ENCODE measurements at places on chromosomes 12 and 14.
A peak's percentile ranks its signal among the peaks of the same experiment; 100 is the strongest.

DNA sequence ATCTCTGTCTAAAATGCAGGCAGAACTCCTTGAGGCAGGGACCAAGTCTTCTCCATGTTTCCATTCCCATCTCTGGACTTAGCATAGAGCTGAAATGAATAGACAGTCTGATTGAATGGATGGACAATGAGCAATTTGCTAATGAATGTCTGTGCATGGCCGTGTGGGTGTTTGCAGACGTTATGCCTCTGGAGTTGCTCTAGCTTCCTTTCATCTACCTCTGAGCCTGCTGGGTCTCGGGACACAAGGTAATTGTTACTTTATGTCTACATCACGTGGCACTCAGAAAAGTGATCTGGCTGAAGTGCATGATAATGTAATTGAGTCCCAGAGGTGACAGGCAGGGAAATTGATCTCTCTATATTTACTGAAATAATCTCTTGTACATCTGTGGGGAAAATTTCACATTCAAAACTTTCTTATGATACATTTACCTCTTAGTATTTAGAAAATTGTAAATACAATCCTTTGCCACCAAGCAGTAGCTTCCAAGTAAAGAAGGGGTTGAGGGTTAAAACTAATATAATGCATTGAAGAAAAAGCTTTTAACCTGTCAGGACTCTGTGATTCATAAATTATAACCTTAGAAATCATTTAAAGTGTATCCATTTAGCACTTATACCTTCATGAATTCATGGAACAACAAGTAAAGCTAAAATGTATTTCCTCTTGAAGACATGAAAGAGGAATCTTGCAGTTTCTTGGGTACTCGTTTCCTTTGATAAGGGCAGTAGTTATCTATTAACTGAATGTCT is 424.1 kb downstream of the APAF1 start:
- no peak for DNase-seq

DNA sequence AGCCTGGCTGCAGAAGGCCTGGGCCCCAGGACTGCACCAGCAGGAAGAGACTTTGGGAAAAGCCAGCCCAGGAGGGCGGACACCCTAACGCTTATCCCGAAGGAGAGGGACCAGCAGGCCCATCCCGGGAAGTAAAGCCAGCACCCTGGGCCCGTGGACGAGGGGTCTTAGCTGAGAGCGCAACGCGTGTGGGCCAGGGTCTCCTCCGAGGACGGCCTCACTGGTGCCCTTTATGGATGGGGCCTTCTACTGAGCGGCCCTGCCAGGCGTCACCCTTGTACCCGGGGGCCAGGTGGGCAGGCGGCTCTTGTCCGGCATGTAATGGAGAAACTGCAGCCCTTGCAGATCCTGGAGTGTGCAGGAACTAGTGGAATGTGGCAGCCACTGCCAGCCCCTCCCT is 14.1 kb downstream of the TEDC1 start:
- DNase-seq, result peak; percentile 67

DNA sequence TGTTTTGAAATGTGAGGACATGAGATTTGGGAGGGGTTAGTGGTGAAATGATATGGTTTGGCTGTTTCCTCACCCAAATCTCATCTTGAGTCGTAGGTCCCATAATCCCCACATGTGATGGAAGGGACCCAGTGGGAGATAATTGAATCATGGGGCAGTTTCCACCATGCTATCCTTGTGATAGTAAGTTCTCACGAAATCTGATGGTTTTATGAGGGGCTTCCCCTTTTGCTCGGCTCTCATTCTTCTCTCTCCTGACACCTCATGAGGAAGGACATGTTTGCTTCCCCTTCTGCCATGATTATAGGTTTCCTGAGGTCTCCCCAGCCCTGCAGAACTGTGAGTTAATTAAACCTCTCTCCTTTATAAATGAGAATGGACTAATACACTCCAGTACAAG is 18.0 kb downstream of the GALNT6 start:
- no peak for DNase-seq

GRCh38 chr14:85702997-85703396 is 173.1 kb downstream of the FLRT2 start:
- DNase-seq, result no peak

DNA sequence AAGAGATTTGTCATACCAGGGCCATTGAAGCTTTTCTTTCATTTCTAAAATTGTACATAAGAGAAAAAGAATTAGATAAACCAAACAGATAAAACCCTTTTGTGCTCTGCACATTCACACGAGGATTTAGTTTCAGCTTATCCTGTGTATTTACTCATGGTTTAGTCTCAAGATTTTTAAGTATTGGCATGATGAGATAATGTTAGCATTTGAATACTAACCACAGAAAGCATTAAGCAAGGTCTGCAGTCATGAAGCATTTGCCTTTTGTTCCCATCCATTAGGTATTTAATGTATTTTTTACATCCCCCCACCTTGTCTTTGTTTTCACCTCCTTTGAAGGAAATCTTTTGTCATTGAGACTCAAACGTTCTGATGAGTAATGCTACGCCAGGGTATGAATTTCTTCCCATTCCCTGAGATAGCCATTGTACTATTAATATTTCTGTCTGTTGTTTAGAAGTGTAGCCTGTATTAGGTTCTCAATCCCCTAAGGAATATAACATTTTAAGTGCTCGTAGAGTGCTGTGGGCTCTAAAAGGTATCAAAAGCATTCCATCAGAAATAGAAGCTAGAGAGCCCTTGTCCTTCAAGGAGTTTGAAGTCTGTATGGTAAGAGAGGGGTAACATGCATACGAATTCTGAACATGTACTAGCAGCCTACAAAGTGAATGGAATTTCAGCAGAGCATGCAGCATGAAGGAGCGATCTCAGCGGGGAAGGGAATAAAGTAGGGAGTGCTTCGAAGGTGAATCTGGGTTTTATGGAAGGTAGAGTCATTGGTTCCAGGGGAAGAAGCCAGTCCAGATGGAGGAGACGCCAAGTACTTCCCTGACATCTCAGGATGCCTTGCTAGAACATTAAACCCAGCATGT is 22.3 kb downstream of the CRADD start:
- DNase-seq, result no peak

- DNase-seq, result no peak
These were observed 159.3 kb downstream of the TTC7B start for GRCh38 chr14:90656973-90657372.

GRCh38 chr12:77229640-77230442 is 164.5 kb upstream of the E2F7 start:
- no peak for DNase-seq

DNA sequence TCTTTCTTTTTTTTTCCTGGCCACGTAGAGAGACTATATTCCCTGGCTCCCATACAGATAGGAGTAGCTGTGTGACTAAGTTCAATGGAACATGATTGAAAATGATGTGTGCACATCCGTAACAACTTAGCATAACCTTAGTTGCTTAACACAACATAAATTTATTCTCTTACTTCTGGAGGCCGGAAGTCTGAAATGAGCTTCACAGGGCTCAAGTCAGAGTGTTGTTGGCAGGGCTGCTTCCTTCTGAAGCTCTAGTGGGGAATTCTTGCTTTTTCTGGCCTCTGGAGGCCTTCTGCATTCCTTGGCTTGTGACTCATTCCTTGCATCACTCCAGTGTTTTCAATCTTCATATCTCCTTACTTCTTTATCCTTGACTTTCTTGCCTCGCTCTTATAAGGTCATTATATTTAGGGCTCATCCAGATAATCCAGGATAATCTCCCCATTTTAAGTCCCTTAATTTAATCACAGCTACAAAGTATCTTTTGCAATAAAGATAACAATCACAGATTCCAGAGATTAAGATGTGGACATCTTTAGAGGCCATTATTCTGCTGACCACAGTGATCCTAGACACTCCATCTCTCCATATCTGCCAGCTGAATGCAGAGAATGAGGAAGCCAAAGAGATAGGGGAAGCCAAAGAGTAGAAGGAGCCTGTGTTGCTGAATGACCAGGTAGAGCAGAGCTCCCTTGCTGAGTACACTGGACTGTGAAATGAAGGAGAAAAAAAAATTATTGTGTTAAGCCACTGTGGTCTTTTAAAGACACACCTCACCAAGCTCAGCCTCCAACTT is 21.0 kb upstream of the SNX6 start:
- DNase-seq, result no peak

GRCh38 chr14:94373708-94374107 is 14.7 kb downstream of the SERPINA1 start:
- DNase-seq, result no peak

DNA sequence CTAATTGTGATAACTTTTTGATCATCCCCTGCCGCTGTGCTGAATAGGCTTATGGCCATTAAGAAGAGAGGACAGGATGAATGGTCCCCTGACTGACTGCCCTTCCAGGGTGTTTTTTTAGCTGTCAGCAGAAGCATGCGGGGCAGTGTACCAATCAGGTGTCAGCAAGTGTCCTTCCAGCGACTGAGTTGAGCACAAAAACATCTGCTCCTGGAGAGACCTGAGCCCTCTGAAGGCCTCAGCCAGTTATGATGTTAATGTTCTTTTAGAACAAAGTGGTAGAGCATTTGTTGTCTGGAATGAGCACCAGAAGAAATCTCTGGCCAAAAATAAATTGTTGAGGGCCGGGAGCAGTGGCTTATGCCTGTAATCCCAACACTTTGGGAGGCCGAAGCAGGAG is 37.5 kb downstream of the P2RX7 start:
- DNase-seq, result no peak

All from mesenteric fat pad (tissue), 1 donor.